ENCODE measurements at places on chromosomes 1 and 21.

DNA sequence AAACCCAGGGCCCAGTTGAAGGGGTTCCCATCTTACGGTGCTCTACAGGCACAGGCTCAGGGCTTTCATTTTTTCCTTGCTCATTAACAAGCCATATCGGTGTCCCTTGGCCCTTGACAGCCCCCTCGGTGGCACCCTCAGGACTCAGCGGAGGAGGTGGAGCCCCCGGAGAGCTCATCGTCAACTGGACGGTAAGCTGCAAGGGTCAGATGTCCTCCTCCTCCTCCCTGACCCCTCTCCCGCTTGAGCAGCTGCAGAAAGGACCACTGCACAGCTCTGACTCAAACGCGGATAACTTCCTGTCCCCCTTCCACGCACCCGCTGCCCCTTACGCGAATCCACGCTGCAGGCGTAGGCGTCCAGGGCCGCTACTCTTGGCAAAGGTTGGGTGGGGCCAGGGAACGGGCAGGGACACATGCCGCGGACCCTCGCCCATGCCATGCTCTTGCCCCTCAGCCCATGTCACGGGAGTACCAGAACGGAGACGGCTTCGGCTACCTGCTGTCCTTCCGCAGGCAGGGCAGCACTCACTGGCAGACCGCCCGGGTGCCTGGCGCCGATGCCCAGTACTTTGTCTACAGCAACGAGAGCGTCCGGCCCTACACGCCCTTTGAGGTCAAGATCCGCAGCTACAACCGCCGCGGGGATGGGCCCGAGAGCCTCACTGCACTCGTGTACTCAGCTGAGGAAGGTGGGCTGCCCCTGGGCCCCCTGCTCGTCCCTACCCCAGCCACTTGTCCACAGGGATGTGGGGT is 14.7 kb downstream of the TMEM81 start:
- no peak for DNase-seq

GRCh38 chr1:17403081-17403480 is 31.1 kb downstream of the PADI6 start:
- no peak for DNase-seq

- DNase-seq = no peak
These were observed 85.4 kb upstream of the KCNE2 start for GRCh38 chr21:34278451-34278850.

DNA sequence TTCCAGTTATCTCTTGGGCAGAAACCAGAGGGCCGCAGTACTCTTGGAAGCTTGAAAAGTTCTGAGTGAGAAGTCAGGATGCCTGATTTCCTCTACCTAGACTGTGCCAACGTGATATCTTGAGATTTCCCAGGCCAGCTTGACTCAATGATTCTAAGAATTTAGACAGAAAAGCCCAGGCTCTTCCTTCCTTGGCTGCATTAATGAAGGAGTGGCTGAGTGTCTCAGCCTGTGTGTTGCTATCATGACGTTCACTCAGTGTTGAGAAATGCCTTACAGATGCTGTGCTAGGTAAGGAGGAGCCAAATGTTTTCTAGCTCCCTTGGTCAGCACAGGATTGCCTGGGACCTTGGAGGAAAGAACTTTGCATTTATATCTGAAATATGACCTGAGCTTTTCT is 454.1 kb upstream of the USP24 start:
- DNase-seq = no peak

DNA sequence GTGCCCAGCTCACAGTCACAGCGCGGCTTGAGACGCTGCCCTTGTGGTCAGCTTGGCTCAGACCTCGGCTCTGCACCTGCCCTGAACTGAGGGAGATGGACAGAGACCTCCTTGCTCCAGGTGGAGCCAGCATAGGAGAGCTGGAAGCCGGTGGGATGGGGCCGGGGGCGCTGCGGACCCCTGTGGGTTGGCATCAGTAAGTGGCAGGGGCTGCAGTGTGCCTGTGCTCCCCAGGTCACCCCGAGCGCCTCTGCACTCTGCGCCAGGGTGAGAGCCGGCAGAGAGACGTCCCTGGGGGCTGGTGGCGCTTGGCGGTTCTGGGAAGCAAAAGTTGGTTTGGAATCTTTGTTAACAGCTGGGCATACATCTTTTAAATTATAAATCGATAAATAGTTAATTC is 105.6 kb upstream of the TTC34 start:
- no peak for DNase-seq

DNA sequence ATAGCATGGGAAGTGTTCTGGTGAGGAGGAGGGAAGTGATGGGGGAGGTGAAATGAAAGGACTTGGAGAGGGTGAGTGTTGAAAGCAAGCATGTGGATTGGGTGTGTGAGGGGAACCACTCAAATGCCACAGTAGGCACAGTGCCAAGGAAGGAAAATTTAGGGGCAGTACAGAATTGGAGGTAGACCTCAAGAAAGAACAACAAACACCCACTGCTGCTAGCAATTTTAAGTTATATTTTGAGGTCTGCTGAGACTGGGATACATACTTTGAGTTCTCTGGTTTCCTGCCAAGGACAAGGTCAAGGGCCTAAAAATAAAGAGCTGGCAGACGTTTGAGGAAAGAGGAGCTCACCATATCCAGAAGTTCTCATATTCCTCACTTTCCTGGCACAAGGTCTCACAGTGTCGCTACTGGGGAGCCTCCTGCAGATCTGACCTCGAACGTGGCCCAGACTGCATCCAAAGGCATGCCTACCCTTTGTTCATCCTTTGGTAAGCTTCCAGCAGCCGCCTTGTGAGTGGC is 104.0 kb downstream of the BRINP2 start:
- no peak for DNase-seq

DNA sequence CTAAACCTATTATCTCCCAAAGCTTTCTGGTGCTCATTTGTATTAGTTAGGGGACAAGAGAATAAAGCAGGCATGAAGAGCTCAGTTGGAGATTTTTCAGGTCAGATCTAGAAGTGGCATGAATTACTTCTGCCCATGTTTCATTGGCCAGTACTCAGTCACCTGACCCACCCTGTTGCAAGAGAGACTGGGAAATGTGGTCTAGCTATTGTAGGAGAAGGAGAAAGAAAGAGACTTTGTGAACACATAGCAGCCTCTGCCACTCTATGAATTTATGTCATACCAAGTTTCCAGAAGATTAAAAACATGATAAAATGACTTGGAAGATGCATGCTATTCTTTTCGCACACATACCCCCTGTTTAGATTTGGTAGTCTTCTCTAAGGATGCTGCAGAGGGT is 302.3 kb upstream of the RUNX1 start:
- no peak for DNase-seq

DNA sequence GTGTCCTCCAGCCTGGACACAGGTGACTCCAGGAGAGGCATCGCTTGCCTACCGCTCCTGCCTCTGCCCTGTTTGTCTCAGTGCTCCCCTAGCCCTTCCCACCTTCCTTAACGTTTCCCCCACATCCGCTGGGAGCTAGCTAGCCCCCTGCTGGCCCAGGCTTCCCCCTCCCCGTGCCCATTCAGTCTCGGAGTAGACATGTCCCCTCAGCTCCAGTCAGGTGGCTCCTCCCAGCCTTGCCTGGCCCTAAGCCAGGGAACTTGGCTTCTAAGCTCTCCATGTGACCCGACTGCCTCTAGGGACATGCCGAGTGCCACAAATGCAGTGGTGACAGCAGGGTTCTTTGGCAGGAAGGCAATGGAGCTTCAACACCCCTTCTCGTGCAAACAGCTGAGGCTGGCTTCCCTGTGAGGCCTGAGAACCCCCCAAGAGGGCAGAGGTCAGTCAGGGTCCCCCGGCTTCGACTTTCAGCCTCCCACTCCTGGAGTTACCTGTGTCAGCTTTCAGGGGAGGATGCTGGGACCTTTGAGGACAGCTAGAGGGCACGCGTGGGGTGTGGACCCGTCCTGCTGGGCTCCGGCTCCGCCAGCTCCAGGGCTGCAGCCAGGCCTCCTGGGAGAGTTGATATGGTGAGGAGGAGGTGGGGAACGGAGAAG is 16.2 kb downstream of the DRAXIN start:
- DNase-seq = peak; percentile 67

GRCh38 chr1:154327466-154328317 is 2.4 kb downstream of the ATP8B2 start:
- DNase-seq = no peak

GRCh38 chr1:16183179-16183578 is 27.3 kb upstream of the EPHA2 start:
- DNase-seq = no peak

GRCh38 chr1:247056071-247056470 is 22.5 kb downstream of the ZNF670 start:
- no peak for DNase-seq

GRCh38 chr1:150362721-150363425 is 1.1 kb upstream of the RPRD2 start:
- DNase-seq = no peak

DNA sequence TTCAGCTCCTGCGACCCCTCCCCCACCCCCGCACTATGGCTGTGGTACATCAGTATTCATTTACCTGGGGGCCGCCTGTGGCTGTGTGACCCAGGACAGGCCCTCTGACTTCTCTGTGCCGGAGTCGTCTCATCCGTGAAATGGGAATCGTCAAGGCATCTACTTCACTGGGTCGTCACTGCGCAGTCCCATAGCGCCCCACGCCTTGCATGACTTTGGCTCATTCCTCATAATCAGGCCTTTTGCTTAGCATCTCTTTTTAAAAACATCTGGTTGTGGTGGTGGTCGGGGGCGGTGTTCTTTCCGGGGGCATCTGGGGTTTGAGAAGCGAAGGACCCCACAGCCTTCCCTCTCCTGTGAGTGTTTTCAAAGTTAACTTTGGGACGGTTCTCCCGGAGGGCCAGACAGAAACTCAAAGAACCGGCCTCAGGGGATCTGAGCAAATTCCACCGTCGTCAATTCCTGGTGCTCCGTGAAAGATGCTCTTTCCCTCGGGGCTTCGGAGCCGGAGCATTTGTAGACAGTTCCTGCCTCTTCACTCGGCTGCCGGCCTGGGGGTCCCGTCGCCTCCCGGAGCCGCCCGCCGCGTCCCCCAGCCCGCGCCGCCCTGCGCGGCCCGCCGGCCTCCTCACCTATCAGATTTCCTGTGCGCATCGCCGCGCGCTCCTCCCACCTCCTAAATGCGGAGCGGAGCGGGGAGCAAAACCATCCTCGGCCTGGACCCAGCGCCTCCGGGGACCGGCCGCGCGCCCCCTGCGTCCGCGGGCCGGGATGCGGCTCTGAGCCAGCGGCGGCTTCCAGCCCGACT is at the start of gene B3GALT5:
TSS of gene B3GALT5 (plus strand) at position 708 of the 808 bp plus-strand sequence. CDS start 47,620 bp downstream, outside the sequence.
- no peak for DNase-seq

DNA sequence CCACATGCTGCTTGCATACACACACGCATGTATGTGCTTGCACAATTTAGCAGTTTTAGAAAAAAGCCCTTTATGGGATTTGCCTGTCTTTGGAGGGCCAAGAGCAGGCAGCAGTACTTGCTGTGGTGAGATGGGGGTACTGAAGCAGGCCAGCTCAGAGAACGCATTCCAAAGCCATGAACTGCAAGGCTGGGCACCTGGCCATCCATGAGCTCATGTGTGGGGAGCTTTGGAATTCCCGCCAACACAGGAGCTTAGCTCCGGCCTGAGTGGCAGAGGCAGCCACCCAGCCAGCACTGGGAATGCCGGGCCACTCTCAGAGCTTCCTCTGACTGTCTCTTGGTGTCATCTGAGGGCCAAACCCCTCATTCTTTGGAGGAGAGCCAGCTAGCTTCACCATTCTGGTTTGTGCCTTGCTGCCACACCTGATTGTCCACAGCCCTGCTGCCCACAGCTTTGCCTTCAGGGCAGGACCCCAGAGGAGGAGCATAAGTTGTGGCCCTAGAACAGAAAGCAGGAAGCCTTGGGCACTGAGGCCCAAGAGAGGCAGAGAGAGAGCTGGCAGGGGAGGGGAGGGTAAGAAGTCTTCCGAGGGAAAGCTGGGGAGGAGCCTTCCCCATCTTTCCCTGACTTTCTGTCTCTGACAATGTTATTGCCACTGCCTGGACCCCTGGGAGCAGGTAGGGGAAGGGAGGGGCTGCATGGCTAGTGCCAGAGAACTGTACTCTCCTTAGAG is 92.1 kb upstream of the POU3F1 start:
- no peak for DNase-seq

DNA sequence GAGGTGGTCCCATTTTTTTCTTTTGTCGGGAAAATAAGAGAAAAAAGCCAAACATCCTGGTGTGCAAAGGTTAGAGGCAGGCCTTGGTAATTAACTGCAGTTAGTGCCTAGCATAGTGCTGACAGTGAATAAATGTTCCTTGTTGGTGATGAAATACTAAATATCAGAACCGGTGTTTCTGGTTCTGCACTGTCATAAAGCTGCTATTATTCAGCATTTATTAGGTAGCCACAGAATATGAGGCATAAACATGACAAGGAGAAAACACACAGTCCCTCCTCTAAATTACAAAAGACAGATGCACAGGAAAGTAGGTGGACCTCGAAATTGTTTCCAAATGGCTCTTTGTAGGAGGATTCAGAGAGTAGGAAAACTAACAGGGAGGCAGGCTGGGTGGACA is 122.0 kb upstream of the ADGRL2 start:
- no peak for DNase-seq

DNA sequence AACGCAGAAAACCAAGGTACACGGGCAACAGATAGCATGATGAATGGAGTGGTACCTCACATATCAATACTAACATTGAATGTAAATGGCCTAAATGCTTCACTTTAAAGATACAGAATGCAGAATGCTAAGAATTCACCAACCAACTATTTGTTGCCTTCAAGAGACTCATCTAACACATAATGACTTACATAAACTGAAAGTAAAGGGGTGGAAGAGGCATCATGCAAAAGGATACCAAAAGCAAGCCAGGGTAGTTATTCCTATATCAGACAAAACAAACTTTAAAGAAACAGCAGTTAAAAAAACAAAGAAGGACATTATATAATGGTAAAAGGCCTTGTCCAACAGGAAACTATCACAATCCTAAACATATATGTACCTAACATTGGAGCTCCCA is 137.1 kb upstream of the APP start:
- no peak for DNase-seq

GRCh38 chr1:56534130-56534651 is 45.2 kb downstream of the PLPP3 start:
- DNase-seq = no peak

DNA sequence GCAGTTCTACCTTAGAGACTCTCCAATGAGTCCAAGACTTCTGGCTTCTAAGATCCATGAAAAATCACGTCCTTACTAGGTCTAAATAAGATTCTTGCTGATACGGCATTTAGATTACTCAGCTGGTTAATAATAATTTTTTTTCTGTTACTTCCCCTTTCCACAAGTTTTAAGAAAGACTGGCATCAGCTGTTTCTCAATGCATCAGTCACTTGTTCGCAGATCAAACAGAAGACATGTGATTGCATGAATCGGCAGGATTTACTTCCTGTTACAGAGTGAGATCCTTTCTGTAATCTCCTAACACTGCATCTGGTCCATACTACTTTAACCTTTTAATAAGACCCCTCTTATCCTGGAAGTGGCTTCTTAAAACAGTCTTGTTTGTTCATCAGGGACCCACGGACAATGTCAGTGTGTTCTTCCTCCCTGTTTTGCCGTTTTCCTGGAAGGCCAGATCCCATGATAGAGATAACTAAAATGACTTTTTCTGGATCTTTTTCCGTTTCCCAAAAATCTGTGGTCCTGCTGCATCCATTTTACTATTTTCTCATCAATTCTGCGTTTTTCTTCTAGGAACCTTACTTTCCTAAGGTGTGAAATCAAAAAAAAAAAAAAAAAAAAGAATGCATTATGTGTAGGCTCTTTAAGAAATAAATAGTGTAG is 6.1 kb downstream of the NPL start:
- DNase-seq = no peak

- no peak for DNase-seq
These were observed 5.3 kb upstream of the GSTM4 start for GRCh38 chr1:109650609-109651008.

- no peak for DNase-seq
These were observed 6.7 kb upstream of the CTSS start for GRCh38 chr1:150772326-150772725.

- DNase-seq = no peak
These were observed 62.4 kb downstream of the BACH1 start for GRCh38 chr21:29360799-29361765.
